Putamen (tissue), 1 donor: ENCODE measurements at places on chromosomes 4 and X.

DNA sequence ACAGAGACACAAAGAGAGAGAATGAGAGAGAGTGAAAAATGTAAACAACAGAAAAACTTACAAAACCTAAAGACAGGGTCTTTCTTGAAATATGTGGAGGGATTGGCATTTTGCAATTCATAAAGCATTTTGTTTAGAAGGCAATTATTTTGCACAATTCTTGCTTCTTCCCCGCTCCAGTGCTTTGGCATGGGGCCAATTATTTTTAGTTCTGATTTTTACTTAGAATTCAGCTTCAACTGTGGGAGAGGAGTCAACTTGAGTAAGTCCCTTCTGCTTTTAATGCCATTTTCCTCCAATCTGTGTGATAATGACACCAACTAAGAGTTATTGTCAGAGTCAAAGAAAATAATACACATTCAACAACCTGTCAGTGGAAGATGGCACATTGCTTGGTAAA is 1051.9 kb downstream of the NLGN4X start:
- DNase-seq, result no peak

- peak; percentile 33 for DNase-seq
These were observed 24.4 kb upstream of the LHFPL1 start for GRCh38 chrX:112704187-112704586.

DNA sequence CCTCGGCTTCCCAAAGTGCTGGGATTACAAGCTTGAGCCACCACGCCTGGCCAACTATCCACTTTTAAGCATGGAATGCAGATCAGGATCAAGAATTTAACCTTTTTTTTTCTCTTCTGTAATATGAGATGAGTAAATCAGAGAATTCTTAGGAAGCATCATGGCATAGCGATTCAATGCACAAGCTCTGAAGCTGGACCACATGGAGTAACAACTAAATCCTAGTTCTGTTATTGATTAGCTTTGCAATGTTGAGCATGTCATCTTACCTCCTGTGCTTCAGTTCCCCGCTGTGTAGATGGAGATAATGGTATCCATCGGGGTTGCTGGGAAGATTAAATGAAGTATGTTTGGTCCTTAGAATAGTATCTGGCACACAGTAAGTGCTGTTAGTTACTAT is 1.9 kb upstream of the SNX25 start:
- DNase-seq, result no peak

DNA sequence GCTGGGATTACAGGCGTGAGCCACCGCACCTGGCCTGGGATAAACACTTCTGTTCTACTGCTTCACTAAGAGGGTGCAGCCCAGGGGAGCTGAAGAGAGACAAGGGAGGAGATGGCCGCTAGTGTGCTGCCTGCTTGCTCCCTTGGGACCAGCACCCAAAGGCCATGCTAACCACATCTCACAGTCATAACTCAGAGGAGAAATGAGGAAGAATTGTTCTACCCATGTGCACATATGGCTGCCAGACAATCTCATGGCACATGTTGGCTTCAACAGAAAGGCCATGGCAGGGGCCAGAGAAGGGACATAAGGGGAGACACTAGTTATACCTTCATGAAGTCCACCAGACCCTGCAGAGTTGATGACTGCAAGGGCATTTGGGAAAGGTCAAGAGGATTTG is 22.4 kb downstream of the CLDN22 start:
- no peak for DNase-seq

DNA sequence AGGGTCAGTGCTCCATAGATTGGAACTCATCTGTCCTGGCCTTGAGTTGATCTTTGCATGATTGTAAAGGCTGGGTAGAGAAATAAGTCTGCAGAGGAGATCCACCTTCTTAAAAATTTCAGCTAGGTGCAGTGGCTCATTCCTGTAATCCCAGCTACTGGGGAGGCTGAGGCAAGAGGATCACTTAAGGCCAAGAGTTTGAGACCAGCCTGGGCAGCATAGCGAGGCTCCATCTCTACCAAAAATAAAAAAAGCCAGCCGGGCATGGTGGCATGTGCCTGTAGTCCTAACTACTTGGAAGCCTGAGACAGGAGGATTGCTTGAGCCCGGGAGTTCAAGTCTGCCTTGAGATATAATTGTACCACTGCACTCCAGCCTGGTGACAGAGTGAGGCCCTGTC is 476 bp upstream of the CXCR3 start:
- no peak for DNase-seq

GRCh38 chr4:39429476-39430334 is 23.0 kb downstream of the KLB start:
- DNase-seq, result no peak

DNA sequence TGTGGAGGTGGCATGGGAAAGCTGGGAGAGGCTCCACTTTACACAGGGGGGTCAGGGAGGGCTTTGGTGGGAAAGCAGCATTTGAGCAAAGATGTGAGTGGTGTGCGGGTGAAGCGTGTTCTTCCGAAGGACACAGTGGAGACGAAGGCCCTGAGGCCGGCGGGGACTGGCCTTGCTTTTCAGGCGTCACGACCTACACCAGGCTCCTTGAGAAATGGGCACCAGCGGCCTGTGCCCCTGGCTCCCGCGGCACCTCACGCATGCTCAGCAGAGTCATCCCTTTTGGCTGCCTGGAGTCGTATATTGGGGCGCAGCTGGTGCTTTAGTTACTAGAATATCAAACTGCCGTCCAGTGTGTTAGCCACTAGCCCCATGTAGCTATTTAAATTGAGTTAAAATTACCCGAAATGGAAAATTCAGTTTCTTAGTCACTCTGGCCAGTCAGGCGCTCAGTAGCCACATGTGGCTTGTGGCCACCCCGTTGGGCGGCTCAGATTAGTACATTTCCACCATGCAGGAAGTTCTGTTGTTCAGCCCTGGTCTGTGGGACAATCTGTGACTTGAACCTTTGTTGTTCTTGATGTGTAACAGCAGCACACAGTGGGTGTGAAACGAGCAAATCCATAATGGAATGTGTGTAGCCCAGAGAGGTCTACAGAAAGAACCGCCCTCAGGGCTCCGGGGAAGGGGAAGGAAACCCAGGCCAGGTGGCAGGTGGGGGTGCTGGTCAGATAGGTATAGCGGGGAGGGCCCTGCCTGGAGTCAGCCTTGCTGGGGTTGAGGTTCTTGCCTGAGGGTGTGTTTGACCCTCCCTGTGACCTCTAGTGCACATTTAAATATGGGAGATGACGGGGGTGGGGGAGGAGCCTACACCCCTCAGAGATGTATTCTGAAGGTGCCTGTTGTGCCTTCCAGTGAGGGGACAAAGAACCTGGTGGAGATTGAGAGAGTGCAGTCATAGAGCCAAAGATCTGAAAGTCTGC is 30.4 kb downstream of the TBC1D14 start:
- no peak for DNase-seq

DNA sequence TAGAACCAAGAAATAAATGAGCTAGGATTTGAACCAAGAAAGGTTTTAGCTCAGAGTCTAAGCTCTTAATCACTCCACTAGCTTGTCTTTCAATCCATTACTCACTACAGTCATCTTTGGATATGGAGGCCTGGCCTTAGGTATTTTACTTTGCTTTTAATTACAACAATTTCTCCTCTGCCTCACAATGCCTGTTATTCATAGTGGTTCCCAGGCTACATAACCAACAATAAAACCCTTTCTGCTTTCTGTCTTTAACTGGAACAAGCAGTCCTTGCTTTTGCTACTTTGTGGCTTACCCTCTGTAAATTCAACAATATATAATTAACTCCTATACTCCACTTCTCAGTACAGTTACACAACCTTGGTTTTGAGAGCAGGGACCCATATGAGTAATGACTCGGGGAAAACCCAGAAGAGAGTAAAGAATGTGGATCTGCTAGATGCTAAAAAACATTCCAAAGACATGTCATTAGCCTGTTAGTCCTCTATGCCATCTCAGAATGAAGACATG is 94.7 kb upstream of the NAP1L5 start:
- no peak for DNase-seq

DNA sequence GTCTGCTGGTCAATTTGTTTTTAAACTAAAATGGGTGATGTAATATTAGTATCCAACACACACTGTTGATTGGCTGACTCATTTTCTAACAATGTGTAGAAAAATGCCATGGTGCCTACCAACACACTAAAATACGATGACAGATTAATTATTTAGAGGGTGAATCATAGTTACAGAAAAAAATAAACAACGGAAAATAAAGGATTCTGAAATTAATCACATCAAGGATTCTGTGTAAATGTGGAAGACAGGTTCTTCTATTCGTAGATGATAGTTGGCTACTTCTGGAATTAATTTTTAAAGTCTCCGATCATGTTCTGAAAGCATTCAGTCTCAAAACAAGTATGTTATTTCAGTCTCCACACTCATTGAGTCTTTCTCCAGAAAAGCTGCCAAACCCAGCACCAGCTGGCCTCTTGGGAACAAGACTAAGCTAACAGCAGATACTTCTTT is 8.2 kb upstream of the IQCM start:
- DNase-seq, result no peak

GRCh38 chr4:94395562-94395961 is 52.9 kb upstream of the HPGDS start:
- DNase-seq, result no peak

GRCh38 chrX:107775734-107776511 is at the start of gene TSC22D3:
TSC22D3 (minus strand) TSS chrX:107775787; CDS start chrX:107775419, 368 bp downstream.
- peak; percentile 72 for DNase-seq

GRCh38 chrX:118212817-118213183 is 96.2 kb upstream of the KLHL13 start:
- DNase-seq, result no peak
